Stimulated activated CD4-positive, alpha-beta T cell treated with anti-CD3 and anti-CD28 coated beads, Interleukin-15, amount 100 ng/mL, for 48 hours (primary cell): ENCODE measurements at places on chromosomes 11 and 22.

DNA sequence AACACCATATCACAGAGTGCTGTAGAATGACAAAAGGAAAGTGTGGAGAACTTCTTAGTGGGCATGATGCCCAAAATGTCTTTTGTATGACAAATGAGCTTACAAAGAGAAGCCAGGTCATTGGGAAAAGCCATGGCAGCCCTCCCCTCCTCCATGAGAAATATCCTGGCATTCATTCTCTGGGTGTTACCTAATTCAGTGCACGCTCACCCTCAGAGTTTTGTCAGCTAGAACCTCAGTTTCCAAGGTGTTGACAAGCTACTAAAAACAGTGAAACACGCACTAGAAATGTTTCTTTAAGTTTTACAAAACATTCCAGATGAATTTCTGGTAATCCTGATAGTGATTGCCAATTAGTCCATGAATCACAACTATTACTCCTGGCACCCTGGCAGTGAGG lies 105.4 kb upstream of the FSHB start:
- DNase-seq, result no peak

DNA sequence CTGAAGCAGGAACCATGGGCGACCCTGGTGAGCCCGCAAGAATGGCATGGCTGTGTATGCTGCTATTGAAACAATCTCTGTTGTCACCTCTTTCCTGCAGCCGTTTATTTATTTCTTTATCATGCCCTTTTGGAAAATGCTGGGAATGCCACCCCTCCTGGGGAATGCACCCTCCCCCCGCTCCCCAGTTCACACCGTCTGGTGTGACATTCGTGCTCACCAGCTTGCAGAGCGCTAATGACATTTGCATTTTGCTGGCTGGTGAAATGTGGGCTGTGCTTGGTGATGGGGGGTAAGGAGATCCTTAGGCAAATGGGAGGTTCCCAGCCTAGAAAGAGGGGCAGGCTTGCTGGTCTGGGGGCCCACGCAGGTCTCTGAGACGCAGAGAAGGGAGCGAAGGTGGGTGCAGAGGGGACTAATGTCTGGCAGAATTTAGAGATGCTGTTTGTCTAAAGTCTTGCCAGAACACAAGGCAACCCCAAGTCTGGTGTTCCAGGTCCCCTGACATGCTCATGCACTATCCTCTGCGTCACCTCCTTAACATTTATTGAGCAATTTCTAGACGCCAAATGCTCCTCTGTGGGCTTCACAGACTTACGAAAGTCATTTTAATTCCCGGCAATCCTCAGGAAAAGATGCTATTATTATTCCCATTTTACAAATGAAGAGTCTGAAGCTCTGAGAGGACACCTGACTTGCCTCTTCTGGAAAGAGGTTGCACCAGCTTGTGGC lies 91.7 kb downstream of the TP53I11 start:
- no peak for DNase-seq

DNA sequence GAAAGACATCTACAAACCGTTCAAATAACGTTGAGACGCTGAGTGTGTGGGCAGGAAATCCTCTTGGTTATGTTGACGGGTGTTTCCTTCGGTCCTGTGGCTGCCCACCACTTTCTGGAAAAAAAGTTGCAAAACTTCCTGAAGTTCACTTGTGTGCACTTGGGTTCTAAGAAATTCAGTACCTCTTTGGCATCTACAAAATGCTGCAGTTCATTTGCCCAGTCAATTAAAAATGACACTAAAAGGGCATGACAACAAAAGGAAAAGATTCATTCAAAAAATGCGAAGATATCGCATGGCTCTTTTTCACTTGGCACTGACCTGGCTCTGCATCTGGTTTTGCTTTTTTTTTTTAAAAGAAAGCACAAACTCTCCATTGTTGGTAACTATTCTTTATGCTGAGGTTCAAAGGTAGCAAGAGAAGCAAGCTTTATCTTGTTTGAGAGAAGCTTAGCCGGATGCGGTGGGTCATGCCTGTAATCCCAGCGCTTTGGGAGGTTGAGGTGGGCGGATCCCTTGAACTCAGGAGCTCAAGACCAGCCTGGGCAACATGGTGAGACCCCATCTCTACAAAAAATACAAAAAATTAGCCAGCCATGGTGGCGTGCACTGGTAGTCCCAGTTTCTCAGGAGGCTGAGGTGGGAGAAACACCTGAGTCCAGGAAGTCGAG lies 10.6 kb upstream of the XBP1 start:
- DNase-seq, result no peak

- DNase-seq, result no peak
These were observed 78.8 kb upstream of the TOP3B start for GRCh38 chr22:22061085-22062077.

DNA sequence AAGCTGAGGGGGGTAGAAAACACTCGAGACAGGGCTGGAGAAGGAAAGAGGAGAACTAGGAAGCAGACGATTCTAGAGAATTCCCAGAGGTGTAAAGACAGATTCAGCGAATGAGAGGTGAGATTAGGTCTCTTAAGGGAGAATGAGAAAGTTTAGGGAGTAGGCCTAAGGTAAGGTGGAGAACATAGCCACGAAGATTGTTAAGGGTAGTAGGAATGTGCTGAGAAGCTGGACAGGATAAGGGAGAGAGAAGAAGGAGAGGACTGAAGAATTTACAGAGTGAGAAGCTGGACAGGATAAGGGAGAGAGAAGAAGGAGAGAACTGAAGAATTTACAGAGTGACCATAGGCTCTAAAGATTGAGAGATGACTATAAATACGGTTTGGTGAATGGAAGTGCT lies 908 bp downstream of the PPME1 start:
- DNase-seq, result no peak

- no peak for DNase-seq
These were observed 16.2 kb upstream of the CTTN start for GRCh38 chr11:70381872-70382861.

GRCh38 chr22:29377979-29378378 lies 10.4 kb downstream of the AP1B1 start:
- no peak for DNase-seq

GRCh38 chr11:24247846-24248245 lies 249.0 kb upstream of the LUZP2 start:
- no peak for DNase-seq

- DNase-seq, result no peak
These were observed 377.7 kb downstream of the BRD1 start for GRCh38 chr22:49449811-49450446.

GRCh38 chr22:33573479-33573878 lies 346.8 kb downstream of the LARGE1 start:
- no peak for DNase-seq

DNA sequence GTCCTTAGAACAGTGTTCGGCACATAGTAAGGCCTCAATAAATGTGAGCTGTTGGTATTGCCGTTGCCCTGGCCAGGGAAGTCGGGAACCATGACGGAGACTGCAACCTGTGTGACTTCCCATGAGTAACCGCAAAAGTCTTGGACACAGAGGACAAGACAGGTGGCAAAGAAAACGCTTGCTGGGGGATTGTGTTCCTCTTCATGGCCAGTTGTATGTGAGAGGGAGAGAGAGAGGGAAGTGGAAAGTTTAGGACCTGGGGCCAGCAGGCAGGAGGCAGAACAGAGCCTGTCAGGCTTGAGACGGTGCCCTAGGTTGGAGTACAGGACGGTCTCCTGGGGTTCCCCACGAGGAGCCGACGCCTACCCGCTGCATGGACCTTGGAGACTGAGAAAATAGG lies 90.2 kb downstream of the CEP164 start:
- no peak for DNase-seq

- no peak for DNase-seq
These were observed 98.6 kb downstream of the TENM4 start for GRCh38 chr11:79342236-79342635.

DNA sequence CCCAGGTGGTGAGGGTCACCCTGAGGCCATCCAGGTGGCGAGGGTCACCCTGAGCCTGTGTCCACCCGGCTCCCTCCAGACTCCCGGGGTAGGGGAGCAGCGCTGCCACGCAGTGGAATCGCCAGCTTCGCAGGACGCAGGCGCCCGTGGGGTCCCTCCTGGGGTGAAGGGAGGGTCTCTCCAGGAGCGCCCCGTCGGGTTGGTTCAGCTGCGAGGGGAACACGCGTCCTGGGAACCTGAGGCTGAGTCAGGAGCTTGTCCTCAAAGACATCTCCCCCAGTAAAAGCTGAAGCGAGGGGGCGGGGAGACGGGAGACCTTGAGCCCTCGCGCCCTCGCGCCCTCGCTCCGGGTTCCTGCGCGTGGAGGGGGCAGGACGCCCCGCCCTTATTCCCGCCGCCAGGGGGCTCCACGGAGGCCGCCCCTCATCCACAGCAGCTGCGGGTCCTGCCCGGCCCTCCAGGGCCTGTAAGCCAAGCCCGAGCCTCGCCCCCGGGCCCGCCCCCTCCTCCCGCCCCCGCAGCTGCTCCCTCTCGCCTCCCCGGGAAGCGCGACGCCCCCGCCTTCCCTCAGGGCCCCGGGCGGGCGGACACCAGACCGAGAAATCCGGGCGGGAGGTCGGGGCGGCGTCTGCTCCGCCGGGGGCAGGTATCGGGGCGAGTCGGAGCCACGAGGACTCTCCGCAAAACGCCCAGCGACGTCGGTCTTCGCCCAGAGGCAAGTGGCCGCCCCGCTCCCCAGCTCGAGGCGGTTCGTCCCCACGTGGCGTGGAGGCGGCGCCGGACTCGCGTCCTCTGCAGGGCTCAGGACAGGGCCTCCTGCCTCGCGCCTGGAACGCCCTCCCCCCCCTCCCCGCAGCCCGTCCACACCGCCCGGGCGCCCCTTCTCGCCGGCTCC lies 22.8 kb downstream of the PIM3 start:
- no peak for DNase-seq

DNA sequence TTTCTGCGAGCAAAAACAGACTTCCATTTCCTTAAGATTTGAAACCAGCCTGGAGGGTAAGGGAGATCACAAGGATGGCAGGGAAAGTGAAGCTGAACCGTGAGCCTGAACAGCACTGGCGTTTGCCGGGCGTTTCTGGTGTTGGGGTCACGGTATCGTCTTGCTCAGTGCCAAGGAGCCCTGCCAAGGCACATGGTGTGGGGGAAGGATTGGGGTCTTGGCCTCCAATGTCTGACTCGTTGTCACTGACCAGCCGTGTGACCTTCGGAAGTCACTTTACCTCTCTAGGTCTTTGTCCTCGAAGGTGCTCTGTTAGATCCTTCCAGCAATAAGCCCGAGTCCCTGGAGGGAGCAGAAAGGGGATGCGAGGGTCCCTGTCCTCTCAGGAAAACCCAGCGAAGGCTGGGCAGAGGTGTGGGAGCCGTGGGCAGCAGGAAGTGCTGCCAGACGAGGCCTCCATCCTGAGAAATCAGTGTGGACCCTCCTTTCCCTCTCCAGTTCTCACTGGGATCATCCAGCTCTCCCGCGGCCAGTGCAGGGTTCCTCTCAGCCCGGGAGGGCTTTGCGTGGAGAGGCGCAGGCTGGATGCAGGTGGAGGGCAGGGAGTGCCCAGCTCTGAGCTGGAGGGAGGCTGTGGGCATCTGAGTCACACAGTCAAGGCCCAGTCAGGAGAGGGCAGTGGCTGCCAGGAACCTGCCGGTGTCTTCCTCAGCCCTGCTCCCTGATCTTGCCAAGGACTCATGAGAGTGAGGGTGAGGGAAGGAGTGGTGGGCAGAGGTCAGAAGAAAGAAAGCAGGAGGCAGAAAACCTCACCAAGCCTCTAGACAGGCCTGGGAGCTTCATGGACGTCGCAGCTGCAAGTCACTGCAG lies 18.9 kb downstream of the TOM1 start:
- no peak for DNase-seq

DNA sequence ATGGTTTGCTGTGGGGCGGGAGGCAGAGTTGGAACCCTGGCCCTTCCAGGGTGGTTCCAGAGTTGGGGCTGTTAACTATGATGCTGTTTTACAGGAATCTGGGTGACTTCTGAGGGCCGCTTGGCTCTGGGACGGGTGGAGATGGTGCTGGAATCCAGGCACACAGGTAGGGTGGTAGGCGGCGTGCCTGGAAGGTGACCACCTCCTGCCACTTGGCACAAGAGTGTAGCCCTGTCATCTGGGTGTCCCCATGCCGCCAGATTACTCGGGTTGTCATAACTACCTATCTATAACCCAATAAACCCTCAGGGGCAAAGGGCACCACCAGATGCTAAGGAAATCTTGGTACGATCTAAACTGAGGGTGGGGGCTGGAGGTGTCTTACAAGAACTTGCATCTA lies 1.3 kb downstream of the CARS1 start:
- no peak for DNase-seq

DNA sequence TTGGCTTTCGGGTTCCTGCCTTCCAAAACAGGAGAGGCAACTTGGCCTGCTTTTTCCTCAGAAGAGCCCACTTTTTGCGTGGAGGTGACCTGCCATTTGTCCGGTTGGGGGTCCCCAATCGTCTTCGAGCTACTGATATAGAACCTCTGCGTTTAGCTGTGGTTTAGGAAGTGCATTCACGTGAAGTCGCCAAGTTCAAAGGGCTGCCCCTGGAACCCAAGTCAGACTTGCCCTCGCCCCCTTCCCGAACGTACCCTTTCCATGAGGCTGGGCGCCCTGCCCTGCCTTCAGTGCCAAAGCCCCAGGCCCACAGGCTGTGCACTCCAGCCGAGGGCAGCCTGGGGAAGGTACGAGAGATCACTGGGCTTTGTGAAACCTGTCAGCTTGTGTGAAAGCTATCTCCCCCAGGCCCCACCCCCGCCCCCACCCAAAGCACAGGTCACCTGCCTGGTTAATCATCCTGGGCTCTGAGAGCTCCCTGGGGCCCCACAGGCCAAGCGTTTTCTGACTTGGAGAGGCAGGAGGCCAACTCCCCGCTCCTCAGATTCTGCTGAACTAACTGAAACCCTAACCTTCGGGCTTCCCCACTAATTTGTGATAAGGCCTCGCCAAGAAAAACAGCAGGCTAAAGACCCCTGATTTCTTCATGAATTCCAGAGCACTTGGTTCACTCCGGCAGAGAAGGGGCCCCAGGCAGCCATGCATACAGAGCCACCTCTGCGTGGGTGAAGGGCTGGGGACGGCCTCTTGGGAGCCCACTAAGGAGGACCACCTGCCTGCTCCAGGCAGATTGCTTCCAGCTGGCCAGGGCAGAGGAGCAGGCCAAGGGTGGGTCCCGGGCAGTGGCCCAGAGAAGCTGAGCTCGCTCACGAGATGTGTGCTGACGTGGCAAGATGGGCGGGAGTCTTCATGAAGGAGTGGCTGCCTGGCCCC lies 25.8 kb upstream of the KCNQ1OT1 start:
- no peak for DNase-seq
